ENCODE measurements at places on chromosomes 1 and 21. TPM values are rescaled to one million over a fixed set of nuclear protein-coding genes. Genes with fewer than 3 reads are reported as not detected.

PCP4L1 gene
- not detected for total RNA-seq

DNA sequence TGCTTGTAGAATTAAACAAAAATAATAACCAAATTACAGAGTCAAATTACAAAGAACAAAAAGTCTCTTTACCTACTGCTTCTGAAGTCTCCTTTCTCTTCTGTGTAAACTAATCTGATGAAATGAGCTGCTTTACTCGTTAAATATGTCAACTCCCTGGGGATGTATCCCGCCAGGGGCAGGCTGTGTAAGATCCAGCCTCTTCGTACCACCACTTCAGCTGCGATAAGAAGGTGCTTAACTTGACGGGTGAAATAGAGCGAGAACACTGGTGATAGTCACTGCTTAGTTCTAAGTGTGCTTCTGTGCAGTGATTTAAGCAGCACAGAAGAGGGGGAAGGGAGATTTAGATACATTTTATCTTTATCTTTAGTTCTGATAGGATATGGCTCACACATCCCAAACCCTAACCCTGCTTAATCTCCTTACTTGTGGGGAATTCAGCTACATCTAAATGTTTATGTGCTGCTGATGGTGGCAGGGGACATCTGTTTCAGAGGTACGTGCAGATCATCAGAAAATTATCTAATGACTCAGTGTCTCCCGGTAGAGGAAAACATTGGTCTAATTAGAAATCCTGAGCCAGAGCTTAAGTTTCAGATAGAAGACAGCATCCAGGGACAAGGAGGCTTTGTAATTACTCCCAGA, 46.0 kb downstream of the RHOU start:
- no peak for DNase-seq

DNA sequence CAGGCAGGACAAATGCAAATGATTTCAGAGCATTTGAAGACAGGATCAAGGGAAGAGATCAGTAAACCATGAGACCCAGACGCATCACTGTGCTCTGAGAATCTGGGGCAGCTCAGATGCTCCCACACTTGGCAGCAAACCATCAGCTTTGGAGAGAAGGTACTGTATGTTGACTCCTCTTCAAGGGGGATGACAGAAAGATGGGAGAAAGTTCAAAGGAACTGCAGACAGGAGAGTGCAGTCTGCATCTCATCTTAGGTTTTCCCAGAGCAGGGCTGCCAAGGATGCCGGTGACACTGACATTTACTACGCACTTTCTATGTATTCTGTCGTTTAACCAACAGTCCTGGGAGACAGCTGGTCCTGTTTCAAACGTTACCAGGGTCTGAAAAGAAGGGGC, 35.8 kb downstream of the OLFML2B start:
- no peak for DNase-seq

DMBX1 gene
- total RNA-seq, result not detected

GRCh38 chr1:166999500-167000055, 10.5 kb downstream of the MAEL start:
- no peak for DNase-seq

Measured in CD4-positive, alpha-beta T cell (primary cell).